ENCODE measurements at places on chromosomes 1 and 21.
A peak's percentile ranks its signal among the peaks of the same experiment; 100 is the strongest.

DNA sequence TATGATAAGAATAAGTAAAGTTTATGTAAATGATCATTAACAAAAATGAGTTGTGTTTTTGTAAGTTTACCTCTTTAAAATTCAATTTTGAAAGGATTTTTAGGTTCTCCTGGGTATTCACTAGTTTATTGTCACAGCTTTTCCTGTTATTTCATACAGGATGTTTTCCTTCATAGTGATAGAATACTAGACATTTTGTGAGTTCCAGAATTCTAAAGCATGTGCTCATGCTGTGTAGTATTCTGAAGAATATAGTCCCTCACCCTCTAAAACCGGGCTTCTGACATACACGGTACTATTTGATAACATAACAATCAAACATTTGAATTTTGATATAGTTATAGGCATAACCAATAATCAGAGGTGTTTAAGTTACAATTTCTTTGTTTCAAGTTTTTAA is 10.7 kb downstream of the LRRC8C start:
- no peak for DNase-seq

- no peak for DNase-seq
These were observed 62.2 kb upstream of the PTCH2 start for GRCh38 chr1:44905276-44905675.

GRCh38 chr1:189175889-189176288 is 1301.8 kb downstream of the BRINP3 start:
- no peak for DNase-seq

- DNase-seq: no peak
These were observed 1.2 kb downstream of the EFHD2 start for GRCh38 chr1:15410884-15411245.

GRCh38 chr1:9280015-9280860 is 12.5 kb upstream of the SPSB1 start:
- DNase-seq: no peak

- no peak for DNase-seq
These were observed 13.0 kb upstream of the SAMSN1 start for GRCh38 chr21:14559102-14559501.

- no peak for DNase-seq
These were observed 737 bp downstream of the HES4 start for GRCh38 chr1:998995-999724.

DNA sequence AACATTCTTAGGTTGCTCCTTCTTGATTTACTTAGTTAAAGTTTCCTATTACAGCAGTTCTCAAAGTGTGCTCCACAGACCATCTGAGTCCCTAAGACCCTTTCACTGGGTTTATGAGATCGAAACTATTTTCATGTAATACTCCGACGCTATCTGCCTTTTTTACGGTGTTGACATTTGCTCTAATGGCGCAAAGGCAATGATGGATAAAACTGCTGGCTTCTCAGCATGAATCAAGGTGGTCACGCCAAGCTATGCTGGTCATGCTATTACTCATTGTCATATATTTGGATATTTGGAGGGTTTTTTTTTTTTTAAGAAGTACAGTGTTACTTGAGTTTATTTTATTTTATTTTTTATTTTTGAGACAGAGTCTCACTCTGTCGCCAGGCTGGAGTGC is 235.1 kb downstream of the KIF26B start:
- no peak for DNase-seq

DNA sequence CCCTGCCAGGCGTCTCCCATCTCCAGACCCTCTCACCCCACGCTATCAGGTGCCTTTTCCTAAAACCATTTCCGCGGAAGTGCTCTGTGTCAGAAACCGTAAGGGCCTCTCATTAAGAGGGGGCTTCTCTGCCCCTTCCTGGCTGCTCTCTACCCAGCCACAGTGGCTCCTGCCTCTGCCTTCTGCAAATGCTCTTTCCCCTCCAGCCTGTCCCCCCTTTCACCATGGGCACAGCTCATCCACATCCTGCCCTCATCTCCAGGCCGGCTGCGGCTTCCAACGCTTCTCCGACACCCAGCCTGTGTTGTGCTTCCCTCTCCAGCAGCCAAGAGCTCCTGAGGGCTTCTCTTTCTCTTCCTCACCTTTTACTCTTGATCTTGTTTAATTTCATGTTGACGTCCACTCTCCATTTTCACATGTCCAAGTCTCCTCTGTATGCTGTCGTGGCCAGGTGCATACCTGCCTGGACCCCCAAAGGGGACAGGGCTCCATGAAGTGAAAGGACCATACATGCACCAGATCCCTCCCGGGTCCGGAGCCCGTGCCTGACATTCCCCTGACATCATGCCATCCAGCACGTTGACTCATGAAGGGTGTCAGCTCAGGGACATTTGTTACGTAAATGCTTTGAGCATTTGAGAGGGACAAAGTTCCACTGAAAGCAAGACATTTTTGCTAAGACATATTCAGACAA is 306.5 kb downstream of the AJAP1 start:
- no peak for DNase-seq

GRCh38 chr1:196355206-196355786 is 252.9 kb downstream of the KCNT2 start:
- DNase-seq: peak; percentile 23

DNA sequence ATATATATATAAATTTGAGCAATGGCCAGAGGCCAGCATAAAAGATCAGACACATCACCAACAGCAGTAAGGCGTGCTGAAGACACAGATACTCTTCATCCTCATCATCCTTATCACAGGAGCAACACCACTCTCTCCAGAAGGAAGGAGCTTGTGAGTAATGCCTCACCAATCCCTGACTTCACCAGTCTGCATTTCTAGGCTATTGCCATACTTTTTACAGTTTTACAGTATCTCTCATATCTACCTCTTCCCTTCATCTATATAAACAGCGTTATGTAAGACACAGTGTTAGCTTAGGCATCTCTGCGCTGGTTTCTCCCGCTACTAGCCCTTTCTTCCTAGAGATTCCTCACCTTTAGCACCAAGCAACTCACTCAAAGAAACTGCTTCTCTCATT is 2.4 kb upstream of the ABL2 start:
- no peak for DNase-seq

GRCh38 chr1:211327346-211327921 is 801 bp downstream of the TRAF5 start:
- DNase-seq: peak; percentile 62

DNA sequence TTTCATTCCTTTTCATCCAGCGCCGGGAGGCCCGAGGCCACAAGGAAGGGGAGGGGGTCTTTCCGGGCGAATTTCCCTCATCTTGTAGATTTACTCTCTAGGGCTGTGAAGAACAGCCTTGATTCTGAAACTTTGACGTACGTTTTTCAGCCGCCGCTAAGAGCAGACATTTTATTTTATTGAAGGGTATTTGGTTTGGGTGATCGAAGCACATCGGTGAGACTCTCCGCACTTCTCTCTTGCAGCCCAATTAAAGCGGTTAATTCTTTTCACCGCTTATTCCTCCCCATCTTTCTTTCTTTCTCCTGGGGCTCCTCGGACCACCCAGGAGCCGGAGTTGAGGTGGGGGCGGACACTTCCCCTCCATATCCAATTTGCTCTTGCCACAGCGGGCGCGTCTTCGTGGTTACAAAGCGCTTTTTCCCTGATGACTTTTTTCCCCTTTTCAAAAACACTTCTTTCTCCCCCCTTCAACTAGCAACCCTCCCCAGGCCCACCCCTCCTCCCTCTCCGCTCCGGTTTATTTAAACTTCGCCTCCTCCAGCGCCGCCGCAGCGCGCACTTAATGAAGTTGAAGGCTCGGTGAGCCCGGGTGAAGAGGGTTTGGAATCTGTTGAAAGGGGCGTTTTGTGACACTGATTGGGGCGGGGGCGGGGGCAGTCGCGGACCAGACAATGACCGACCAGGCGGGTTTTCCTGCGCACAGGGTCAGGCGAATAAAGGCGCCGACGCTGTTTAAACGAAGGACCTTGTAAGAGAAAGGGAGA is 5.9 kb downstream of the FOXD2 start:
- DNase-seq: no peak

- no peak for DNase-seq
These were observed 577.1 kb downstream of the PLPP3 start for GRCh38 chr1:56002231-56002630.

DNA sequence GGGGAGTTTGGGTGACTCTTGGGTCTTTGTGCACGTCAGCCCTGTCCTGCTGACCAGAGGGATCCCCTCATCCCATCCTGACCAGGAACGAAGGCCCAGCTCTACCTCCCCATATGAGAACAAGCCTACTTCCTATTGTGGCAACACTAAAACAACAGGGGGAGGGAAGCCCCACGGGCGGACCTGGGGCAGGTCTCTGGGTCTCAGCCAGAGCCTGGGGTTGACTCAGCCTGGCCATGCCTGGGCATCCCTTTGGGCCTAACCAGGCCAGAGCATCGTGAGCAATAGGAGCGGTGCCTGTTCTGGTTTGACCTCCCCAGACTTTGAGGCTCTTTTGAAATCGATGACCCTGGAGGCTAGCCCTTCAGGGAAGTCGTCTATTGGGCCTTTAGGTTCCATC is 16.8 kb downstream of the RPS6KA1 start:
- no peak for DNase-seq

DNA sequence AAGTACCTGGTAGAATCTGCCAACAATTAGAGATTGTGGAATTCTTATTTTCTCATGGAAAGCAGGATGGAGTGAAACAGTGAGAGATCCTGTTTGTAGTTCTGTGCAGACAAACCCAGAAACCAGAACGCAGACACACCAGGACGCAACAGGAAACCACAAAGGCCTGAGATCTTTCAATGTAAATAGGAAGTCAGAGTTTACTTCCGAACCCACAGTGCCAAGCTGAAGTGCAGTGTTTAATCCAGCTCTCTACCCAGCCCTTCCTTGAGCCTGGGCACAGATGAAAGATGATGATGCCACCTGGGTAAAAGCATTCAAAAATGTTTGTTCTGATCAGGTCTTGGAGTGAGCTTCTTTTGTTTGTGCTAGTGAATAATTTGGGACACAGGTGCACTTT is 244.2 kb upstream of the HOOK1 start:
- DNase-seq: peak; percentile 8

- DNase-seq: no peak
These were observed 1.9 kb upstream of the MYOC start for GRCh38 chr1:171654201-171654941.

GRCh38 chr1:1280782-1281481 is 696 bp downstream of the SCNN1D start:
- DNase-seq: no peak

GRCh38 chr1:178868706-178869105 is 2.2 kb downstream of the ANGPTL1 start:
- no peak for DNase-seq

- DNase-seq: no peak
These were observed 199.3 kb downstream of the CAMTA1 start for GRCh38 chr1:6984536-6984935.

- no peak for DNase-seq
These were observed 95.7 kb upstream of the VANGL1 start for GRCh38 chr1:115545791-115546733.

- DNase-seq: no peak
These were observed 185.6 kb downstream of the TOMM20 start for GRCh38 chr1:234942879-234943506.

GRCh38 chr1:117793413-117793812 is 136.0 kb downstream of the GDAP2 start:
- DNase-seq: no peak

GRCh38 chr1:82401116-82401515 is 600.4 kb downstream of the ADGRL2 start:
- DNase-seq: no peak

GRCh38 chr1:170097449-170097948 is 23.0 kb upstream of the KIFAP3 start:
- no peak for DNase-seq

DNA sequence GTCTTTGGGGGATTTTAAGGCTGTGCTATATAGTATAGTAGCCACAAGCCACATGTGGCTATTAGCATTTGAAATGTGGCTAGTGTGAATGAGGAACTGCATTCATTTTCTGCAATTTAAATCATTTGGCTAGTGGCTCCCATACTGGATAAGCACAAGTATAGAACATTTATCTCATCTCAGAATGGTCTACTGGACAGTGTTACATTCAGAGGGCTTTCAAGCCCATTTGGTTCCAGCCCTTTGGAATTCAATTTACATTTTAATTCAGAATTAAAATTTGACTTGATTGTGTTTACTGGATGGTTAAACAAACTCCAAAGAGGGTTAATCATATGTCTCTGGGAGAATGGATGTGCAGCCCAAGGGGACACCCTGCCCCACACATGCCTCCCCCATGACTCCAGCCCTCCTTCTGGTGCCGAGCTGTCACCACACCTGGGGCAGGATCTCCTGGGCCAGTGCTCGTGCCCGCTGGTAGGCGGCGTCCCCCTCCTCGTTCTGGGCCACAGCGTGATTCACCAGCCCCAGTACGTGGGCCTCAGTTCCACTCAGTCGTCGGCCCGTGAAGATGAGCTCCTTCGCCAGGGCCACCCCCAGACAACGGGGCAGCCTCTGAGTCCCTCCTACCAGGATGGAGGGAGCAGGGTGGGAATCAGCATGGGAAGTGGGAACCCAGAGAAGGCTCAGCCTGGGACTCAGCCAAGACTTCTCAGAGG is 17.2 kb downstream of the ECHDC2 start:
- DNase-seq: no peak

GRCh38 chr1:179937668-179938254 is 16.8 kb upstream of the CEP350 start:
- no peak for DNase-seq

- no peak for DNase-seq
These were observed 108.6 kb downstream of the GDAP2 start for GRCh38 chr1:117820694-117821381.

DNA sequence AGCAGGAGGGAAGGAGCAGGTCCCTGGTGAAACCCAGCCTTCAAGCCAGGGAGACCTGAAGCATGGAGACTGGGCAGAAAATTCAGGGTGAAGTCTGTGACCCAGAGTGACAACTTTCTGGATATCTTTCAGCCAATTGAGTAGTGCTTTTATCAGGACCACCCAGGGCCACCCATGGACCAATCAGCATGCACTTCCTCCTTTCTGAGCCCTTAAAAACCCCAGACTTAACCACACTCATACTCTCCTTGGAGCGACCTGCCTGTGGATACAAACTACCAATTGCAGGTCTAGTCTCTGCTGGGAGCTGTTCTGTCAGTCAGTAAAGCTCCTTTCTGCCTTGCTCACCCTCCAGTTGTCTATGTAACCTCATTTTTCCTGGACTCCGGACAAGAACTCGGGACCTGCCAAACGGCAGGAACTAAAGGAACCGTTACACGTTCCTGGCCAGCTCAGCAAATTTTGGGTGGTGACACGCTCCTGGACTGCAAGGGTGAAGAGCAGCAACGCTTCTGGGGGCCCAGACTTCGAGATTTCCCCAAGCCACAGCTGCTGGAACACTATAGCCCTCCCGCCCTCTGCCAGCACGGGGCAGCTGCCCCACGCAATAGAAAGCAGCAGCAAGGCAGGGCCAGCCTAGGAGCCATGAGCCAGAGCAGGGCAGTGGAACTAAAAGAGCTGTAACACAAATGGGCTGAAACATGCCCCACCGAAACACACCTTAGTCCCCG is 1183.4 kb downstream of the AMY1C start:
- DNase-seq: peak; percentile 62

All from NAMALWA (cell line).